ENCODE measurements at places on chromosomes 3 and 15.

- no peak for DNase-seq
Measured at GRCh38 chr3:40396406-40396805, 9.4 kb downstream of the ENTPD3 start.

- DNase-seq = peak; percentile 36
Measured at GRCh38 chr15:70503073-70503745, 260.1 kb downstream of the UACA start.

- DNase-seq = no peak
Measured at GRCh38 chr3:149332771-149333170, 665 bp downstream of the TM4SF18 start.

GRCh38 chr15:98025237-98025636 lies 64.7 kb downstream of the ARRDC4 start:
- DNase-seq = no peak

- no peak for DNase-seq
Measured at GRCh38 chr3:56899851-56900250, 98.1 kb upstream of the ARHGEF3 start.

DNA sequence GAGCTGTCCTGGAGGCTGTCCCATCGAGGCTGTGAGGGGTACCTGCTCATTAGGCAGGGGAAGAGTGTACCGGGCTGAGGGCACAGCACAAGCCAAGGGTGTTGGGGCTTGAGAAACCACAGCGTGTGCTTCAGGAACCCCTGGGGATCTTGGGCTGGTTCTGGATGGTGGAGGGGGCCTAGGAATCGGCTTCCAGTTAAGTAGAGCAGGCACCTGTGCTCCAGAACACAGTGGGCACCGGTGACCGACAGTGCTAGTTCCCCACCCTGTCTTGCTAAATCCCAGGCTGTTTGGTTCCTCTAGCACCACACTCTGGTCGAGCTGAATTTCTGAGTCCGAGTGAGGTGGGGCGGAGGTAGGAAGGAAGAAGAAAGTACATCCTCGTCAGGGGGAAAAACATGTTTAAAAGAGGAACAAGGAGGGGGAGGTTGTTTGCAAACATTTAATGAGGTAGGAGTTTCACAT lies 29.1 kb downstream of the SLC6A6 start:
- DNase-seq = peak; percentile 30

DNA sequence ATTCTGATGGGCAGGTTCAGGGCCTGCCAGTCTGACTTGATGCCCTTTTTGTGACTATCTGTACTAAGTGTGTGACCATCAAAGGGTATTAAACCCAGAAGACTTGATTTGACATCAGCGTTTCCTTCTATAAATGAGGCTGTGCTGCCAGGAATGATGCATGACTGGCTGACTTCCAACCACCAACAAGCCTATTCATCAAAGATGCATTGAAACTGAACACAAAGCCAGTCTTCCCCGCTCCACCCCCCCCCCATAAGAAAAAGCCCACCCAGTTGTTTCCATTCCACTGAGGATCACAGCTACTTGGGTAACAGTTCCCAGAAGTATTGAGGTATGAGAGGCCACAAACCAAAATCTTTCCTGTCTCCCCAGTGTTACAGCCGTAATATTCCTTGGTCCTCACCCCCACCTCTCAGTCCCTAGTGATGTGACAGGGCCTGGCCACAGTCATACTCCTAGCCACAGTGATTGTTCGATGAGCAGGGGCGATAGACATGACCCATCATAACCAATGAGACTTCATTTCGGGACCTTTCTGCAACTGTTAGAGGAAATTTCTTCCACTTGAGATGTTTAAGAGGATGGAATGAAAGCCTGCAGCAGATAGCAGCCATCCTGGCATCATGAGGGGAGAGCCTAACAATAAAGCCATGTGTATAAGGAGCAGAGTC lies 22.6 kb downstream of the SH3BP5 start:
- peak; percentile 40 for DNase-seq

DNA sequence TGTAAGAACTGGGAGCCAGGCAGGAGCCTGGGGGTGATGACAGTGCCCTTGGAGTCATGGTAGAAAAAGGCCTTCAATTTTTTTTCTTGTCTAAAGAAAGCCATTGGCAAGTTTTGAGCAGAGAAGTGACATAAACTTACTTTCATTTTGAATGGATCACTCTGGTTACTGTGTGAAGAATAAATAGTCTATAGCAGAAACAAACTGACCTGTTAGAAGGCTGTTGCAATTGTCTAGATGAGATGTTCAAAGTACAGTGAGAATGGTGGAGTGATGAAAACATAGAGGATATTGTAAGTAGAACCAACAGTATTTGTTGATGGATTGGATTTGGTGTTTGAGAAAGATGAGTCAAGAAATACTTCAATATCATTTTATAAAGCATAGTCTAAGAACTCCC lies 439.9 kb downstream of the TBL1XR1 start:
- DNase-seq = no peak

- no peak for DNase-seq
Measured at GRCh38 chr15:57297163-57297593, 79.1 kb upstream of the CGNL1 start.

DNA sequence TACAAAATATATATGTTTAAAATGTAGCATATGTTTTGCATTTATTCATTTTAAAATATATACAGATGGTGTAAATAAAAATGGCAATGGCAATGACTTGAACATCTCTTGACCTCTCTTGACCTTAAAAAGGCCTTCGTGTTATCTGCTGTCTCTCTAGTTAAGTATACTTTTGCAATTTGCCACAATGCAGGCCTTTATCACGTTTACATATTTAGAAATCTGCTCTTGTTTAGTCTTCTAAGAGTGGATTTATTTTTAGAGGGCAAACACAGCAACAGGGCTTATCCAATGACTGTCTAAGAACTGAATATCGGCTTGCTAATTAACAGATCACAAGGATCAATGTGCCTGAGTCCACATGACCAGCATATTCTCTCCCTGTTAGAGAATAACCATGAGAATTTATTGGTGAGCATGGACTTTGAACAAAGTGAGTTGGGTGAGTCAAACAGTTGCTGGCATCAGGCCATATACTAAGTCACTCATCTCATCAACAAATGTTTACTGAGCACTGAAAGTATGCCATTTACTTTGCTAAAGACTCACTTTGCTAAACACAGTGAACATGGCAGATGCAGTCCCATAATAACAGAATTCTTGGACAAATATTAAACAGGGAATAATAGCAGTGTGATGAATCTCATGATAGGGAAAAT lies 48.2 kb downstream of the MDFIC2 start:
- DNase-seq = no peak

DNA sequence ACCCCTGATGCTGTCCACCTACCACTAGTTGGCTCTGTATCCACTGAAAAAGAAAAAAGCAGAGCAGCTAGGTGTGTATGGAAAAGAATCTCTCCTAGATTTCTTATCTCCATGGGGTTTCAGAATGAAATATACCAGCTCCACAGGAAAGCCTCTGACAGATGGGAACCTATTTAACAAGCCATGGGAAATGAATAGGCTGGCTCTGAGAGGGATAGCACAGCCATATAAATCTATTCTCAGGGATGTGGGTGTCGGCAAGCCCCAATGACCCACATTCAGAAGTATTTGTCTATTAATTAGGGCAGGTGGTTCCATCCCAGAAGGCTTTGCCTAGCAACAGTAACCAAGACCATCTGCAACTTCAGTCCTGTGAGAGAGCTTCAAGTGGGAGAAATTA lies 694.1 kb downstream of the AGBL1 start:
- no peak for DNase-seq

- no peak for DNase-seq
Measured at GRCh38 chr3:38332201-38332600, 14.4 kb upstream of the XYLB start.

DNA sequence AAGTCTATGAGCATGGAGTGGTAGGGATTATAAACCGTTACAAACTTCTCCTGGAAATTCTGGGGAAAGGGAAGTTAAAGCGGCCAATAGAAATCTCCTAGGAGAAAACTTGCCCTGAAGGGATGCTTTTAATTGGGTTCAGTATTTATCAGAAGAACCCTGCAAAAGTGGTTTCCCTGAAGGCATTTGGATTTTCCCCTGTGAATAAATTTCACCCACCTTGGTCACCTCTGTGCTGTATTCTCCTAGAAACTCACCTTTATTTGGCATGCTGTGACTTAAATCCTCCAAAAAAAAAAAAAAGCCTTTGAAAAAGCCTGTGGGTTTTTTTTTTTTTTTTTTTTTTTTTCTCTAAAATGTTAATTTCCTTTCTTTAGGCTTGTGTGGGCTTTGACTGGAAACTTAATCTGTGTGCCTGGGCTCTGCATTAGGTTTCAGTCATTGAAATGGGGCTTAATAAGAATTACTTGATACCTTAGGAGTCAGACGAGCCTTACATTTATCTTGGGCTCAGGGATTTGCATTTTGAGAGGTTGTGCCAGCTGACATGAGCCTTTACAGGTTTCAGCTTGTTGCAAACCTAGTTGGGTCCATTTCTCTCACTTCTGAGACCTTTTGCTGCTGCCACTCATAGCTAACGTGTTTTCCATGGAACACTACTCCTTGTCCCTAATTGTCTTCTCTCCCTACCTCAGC lies 22.0 kb downstream of the TGFBR2 start:
- no peak for DNase-seq

DNA sequence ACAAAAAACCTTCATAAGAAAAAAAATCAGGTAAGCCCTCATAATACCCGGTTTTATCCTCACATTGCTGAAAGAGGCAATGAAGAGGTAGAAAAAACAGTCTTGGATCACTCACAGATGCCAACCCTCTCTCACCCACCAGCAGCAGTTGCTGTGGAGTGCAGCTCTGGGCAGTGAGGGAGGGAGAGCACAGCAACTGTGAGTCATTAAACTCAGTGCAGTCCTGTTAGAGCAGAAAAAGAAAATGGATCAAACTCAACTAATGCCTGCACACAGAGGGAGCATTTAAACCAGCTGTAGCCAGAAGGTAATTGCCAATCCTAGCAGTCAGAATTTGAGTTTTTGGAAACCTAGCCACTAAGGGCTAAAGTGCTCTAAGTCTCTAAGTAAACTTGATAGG lies 1050.6 kb upstream of the ALCAM start:
- DNase-seq = no peak

DNA sequence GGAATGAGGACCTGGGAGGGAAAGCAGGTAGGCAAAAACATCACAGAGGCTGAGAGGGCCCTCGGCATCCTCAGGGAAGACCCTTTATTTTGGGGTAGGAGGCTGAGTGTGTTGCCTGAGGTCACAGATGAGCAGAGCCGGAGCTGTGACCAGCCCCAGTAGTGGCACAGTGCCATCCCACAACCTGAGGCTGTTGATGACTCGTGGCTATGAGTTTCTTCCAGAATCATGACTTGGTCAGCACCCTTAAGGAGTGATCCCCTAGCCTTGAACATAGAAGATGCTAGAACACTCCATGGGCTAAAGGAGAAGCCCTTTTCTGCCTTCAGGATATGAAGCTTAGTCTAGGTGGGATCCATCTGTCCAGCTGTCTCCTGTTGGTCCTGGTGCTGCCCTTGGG lies 19.5 kb upstream of the CXCR6 start:
- DNase-seq = no peak

DNA sequence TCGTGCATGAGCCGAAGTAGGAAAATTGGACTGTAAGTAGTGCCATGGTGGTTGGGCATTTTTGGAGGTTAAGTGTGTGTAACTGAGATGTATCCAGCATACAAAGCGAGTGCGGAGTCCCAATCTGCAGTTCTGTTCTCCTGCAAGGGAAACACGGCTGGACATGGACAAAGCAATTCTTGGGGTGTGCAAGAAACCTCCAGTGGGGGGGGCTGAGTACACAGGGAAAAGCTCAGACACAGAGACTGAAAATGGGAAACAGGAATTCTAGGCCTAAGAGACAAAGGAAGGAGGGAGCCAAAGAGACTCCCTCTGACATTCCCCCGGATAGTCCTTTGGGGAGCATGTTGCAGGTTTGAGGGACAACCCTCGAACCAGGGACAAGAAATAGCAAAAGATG lies 83.2 kb upstream of the PLSCR4 start:
- no peak for DNase-seq

DNA sequence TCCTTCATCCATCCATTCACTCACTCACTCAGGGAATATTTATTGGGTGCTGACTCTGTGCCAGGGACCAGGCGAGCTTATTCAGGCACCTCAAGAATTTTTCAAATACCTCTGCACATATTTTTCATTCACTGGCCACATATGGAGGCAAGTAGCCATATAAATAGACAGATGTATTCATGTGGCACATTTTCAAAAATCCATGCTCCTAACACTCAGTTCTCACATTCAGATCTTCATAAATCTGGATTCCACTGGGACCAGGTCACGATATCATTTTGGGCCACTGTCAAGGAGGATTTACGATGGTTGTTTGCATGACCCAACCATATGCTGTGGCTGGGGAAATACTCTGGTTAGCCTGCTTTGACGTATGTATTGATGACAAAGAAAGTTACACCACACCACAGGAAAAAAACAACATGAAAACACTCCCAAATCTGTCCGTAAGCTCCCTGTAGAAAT lies 241.8 kb upstream of the LRTM1 start:
- no peak for DNase-seq

GRCh38 chr3:114714957-114715460 lies 421.2 kb downstream of the TIGIT start:
- DNase-seq = no peak

- DNase-seq = no peak
Measured at GRCh38 chr3:165466856-165467255, 270.7 kb upstream of the SLITRK3 start.

- DNase-seq = peak; percentile 51
Measured at GRCh38 chr15:92797168-92798052, 102.7 kb upstream of the CHD2 start.

DNA sequence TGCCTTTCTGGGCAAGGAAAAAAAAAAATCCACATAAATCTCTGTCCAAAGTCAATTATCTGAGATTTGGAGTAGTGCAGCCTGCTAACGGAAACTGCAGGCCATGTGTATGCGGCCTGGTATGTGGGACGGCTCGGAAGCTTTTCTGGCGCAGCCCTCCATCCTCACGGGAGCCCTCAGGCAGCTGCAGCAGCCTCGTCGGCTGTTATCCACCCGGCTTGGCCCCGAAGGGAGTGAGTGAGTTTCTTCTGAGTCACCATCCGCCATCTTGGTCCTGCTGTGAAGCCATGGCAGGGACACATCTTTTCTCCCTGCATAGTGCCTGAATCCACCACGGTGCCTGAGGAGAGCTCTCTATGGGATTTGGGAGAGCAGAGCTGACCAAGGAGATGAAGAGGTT lies 62.8 kb downstream of the POLR2M start:
- DNase-seq = no peak

DNA sequence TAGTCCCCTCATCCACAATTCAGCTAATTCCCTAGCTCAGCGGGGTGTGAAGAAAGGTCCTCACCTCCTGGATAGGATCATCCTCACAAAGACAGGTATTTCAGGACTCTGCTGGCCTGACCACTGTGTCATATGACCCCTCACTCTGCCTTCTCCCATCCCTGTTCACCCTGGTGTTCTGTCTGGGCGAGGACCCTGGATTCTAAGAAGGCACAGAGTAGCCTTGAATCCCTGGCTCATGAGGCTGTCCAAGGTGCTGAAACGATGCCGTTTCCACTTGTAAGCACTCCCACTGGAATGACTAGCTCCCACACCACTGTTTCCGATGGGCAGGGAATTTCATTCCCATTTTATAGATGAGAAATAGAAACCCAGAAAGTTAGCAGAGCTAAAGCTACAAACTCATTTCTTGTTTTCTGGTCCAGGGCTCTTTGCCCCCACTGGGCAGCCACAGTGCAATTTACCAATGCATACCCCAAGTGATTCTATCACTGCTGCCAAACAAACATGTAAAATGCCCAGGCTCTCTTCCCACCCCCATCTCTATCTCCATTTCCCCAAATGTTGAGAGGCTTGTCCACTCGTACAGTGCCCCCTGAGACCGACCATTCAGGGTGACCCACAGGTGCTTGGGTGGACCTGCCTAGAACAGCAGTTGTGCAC lies 83.2 kb downstream of the RAB11A start:
- DNase-seq = no peak
